ENCODE measurements at places on chromosomes 7 and 10.

- no peak for DNase-seq
Measured at GRCh38 chr10:45442662-45443061, 68.6 kb downstream of the ALOX5 start.

GRCh38 chr7:2242541-2243429 lies 759 bp downstream of the NUDT1 start:
- peak; percentile 81 for DNase-seq

DNA sequence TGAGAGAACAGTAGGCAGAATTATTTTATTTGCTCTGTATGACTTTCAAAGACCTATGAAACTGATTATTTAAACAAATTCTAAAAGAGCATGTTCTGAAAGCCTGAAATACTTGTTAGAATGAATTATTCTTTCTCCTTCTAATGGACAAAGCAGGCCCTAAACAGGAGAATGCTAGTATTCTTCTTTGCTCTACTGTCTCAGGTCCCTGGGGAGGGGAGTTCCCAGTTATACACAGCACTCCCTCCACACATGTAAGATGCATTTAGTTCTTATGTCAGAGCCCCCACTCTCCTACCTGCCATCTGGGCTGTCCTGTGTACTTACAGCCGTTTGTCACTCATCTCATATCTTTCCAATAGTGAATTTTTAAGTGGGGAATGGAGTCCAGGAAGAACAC lies 633.5 kb upstream of the ANKRD30A start:
- DNase-seq, result no peak

DNA sequence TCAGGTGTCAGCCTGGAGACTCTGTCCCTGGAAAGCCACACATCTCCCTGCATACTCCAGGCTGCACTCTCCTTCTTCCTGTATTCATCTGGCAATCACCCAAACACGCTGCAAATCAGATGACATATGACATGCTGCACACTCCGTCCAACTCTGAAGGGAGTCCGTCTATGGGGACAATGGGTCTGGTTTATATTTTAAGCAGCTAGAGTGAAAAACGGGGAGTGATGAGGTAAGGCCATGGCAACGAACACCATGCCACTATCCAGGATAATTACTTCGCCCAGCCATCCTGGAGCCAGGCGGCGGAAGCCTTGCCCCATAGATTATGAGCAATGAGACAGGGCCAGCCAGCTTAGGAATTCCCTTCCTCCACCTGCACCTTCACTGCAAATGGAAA lies 140.1 kb downstream of the PLXNA4 start:
- no peak for DNase-seq

DNA sequence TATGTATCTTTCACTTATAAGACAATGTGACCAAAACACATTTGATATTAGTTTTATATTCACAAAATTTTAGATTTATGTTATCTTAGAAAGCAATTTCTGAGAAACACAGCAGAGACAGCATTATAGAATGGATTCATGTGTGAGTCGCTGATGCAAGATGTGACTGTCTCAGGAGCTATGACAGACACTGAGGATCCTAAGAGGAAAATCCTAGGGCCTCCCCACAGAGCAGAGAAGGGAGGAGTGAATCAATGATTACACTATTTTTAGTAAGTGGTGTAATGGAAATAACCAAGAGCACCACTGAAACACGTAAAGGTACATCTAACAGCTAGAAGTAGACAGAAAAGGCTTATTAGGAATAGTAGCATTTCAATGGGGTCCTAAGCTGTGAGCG lies 204.0 kb upstream of the PTN start:
- DNase-seq, result no peak

DNA sequence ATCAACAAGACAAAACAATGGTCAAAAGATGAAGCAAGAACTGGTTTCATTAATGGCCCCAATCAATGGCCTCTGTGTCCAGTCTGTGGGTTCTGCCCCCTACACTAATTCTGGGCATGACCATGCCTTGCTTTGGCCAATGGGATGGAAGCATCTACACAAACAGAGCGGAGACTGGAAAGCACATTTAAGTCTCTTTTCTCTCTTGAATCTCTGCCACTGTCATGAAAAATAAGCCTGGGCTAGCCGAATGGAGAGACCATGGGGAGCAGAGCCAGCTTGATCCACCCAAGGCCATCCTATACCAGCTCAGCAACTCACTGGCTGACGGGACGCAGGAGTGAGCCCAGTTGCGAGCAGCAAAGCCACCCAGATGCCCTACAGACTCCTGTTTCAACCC lies 30.9 kb downstream of the ANKRD16 start:
- DNase-seq, result no peak

DNA sequence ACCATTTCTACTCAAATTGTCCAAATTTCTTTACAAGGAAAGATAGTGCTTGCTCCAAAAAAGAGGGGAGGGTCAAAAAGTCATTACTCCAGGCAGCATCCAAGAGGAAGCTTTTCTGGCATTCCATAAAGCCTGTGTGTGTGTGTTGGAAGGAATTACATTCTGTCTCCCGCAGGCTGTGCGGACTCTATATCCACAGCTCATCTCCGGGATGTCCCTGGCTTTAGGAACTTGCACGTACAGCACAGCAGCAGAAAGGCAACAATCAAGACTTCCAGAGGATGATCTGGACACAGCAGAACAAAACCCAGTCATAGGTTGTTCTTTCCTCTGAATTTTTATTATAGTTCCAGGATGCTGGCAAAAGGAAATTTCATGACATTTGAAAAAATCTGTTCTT lies 94.8 kb downstream of the ITIH5 start:
- DNase-seq, result no peak

DNA sequence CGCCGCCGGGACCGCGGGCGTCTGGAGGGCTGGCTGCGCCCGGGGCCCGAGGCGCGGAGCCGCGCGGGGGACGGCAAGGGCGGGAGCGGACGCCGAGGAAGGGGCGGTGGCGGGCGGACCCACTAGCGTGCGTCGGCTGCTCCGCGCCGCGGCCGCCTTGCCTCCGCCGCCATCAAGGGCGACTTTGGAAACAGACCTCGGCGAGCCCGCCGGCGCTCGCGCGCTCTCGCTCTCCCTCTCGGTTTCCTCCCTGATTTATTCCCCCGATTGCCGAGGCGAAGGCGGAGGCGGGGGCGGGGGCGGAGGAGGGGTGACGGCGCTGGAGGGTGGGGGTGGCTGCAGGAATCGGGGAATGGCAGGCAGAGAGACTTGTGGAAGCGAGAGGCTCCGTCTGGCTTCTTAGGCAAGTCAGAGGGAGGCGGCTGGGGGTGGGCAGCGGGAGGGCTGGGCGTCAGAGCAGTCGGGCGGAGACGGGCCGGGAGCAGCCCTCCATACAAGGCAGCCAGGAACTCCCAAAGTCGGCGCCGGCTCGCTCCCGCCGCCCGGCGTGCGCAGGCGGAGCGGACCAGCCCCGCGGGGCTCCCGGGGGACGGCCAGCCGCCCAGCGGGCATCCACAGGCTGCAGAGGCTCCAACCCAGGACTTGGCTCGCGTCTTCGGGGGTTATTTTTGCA lies at the start of gene CACNA2D1:
Gene CACNA2D1, minus strand, starts transcription at position 231 of the 673 bp plus-strand sequence.
- peak; percentile 55 for DNase-seq

DNA sequence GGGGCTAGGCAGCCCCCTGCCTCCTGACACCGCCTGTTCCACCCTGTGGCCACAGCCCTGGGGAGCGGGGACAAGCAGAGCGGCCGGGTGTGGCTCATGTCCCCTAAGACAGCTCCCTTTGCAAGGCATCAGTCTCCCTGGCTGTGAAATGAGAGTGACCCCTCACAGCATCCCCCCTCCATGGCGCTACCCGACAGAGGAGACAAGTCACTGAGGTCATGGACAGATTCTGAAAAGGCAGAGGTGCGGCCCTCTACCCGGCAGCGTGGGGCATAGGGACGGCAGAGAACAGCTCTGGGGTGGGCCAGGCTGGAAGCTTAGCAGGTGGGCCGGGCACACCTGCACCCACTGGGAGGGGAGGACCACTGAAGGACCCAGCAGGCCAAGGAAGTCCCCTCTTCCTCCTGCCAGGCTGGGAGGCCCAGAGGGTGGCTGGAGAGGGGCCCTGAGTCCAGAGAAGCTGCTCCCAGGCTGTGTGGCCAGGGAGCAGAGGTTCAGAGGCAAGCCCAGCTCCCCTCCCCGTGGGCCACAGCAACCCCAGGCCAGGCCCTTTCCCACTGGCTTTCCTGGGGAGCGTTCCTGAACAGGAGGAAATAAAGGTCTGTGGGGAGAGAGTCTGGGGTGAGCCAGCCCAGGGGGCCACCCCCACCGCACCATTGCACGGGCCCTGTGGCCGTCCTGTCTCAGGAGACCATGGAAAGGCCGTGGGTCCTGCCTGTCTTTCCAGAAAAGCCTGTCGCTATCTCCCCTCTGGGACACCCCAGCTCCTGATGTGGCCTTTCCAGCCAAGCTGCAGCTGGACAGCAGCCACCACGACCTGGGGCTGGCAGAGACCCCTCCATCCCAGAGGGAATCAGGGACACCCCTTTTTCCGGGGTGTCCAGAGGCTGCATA lies 1.7 kb downstream of the ADAP1 start:
- no peak for DNase-seq

- DNase-seq, result no peak
Measured at GRCh38 chr7:108805808-108806397, 236.2 kb downstream of the DNAJB9 start.

DNA sequence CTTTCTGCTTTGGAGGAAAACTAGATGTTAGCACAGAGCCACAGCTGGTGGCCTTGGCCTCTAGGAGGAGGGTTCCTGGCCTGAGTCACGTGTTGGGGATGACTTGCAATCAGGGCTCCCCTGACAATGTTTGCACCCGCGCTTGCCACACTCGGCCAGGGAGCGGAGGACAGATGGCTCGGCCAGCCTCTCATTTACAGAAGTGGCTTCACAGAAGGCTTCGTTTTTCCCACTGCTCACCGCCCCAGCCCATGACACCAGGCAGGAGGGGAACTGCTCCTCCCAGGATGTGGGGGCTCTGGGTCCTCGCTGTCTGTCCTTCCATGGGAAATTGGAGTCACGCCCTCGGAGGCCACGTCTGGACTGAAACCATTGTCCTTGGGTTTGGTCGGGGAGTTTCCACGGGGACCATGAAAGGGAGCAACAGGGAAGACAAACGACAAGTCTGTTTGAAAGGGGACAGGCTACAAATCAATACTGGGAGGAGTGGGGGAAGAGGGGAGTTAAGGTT lies 49.6 kb upstream of the UBE3C start:
- no peak for DNase-seq

GRCh38 chr10:3412071-3412582 lies 239.5 kb upstream of the PITRM1 start:
- no peak for DNase-seq

DNA sequence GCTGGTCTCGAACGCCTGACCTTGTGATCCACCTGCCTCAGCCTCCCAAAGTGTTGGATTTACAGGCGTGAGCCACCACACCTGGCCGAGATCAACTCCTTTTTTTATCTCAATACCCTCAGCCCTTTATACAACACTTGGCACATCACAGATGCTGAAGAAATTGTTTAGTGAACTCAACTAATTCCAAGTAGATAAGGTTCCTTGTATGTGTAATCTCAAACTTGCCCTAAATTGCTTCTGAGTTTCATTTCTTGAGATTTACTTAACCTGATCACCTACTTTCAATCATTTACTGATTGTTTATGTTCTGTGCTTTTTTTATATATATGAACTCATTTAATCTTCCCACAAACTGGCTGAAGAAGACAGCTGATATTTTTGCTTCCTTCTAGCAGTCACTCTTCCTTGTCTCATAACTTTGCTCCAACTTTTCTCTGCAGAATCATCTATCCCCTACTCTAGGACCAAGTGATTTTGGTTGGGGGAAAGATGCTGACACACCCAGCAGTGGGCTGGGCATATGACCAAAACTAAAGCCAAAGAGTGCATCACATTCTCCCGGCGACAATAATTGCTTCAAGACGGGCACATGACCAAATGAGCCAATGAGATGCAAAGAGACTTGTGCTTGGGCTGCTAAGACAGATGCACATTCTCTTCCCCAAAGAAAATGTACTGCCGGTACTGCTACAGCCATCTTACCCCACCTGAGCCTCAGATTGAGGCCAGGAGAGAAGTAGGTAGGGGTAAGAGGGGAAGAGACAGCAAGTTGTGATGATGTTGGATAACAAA lies 40.3 kb upstream of the ARID5B start:
- DNase-seq, result no peak

GRCh38 chr7:74479961-74480829 lies 26.5 kb downstream of the GTF2IRD1 start:
- DNase-seq, result no peak

GRCh38 chr10:109025172-109025571 lies 898.1 kb downstream of the XPNPEP1 start:
- DNase-seq, result no peak

DNA sequence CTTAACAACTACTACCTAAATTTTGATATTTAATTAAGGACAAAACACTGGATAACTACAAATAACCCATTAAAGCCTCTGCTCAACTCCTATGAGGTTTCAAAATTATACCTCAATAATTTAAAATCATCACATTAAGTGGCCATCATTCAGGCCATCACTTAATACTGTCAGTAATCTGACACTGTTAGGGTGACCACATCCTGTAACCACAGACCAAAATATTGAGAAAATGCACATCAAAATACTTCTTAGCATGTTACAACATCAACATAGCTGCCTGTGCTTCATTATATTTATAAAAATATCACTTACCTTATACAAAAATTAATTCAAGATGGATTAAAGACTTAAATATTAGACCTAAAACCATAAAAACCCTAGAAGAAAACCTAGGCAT lies 23.3 kb downstream of the SEM1 start:
- DNase-seq, result no peak

DNA sequence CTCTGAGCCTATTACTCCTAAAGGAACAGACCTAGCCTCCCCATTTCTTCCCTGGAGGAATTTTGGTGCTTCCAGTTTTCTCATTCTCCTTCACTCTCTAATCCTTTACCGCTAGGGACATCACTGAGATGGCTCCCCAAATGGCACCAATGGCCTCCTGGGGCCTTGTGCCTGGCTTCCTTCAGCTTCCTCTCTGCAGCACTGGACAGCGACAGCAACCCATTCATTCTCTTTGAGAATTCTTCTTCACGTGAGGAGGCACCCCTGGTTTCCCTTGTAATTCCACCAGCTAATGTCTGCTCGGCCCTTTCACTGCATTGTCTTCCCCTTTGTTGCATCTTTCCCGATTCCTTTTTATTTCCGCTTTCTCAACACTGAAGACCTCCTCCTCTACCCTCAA lies 24.6 kb upstream of the KDM7A start:
- no peak for DNase-seq

- DNase-seq, result no peak
Measured at GRCh38 chr7:3747467-3747866, 446.4 kb downstream of the SDK1 start.

DNA sequence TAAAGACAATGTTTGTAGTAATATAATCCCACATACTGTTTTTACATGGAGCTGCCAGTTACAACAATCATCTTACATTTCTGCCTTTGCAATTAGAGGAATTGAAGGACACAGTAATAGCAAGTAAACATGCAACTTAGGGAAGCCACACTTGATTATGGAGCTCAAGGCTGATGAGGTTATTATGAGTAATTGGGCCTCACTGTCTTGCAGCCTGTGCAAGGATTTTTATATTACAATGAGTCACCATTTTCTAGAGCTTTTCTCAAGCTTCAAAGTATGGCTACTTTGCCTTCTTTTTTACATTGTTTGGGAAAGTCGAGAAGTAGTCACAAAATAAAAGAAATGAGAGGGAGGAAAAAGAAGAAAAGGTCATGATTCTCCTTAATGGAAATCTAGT lies 226.4 kb downstream of the KIAA1217 start:
- DNase-seq, result no peak

GRCh38 chr7:105268511-105269392 lies 120.0 kb downstream of the SRPK2 start:
- DNase-seq, result no peak

Measured in activated CD8-positive, alpha-beta memory T cell treated with anti-CD3 and anti-CD28 coated beads for 24 hours (primary cell).